NCI-H2107 (cell line): ENCODE measurements at places on chromosomes 11 and 22.

- no peak for DNase-seq
These were observed 3.5 kb upstream of the RAB1B start for GRCh38 chr11:66264914-66265313.

DNA sequence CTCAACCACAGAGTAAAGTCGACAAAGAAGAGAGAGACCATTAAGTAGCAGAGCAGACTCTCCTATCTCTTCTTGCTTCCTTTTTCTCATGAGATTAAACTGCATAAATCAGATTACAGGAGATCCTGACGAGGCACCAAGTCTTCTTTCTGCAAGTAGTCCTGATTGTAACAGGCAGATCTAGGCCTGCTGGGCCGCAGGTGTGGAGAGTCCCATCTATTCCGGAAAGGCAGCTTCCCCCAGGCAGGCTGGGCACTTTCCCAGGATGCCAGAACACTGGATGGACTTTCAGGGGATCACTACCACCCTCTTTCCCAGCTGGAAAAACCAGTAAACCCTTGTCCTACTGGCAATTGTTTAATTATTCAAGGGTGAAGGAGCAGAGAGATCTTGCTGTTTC is 173.0 kb upstream of the CADM1 start:
- no peak for DNase-seq

DNA sequence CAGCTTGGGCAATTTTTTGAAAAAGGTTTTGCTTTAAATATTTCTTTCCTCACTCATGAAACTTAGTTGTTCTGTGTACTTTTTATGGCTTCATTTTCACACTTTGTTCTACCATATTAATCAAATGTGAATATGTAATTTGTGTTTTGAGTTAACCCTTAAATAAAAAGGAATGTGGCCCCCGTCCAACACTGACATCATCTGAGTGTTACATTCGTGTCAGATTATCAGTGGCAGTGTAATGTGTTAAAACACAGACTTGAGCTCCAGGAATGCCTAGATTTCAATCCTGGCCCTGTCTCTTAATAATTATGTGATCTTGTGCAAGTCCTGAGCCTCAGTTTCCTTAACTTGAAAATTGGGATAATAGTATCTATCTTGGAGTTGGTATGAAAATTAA is 5.6 kb downstream of the RTN3 start:
- DNase-seq = no peak

GRCh38 chr11:122214567-122214966 is 98.6 kb upstream of the BLID start:
- no peak for DNase-seq

DNA sequence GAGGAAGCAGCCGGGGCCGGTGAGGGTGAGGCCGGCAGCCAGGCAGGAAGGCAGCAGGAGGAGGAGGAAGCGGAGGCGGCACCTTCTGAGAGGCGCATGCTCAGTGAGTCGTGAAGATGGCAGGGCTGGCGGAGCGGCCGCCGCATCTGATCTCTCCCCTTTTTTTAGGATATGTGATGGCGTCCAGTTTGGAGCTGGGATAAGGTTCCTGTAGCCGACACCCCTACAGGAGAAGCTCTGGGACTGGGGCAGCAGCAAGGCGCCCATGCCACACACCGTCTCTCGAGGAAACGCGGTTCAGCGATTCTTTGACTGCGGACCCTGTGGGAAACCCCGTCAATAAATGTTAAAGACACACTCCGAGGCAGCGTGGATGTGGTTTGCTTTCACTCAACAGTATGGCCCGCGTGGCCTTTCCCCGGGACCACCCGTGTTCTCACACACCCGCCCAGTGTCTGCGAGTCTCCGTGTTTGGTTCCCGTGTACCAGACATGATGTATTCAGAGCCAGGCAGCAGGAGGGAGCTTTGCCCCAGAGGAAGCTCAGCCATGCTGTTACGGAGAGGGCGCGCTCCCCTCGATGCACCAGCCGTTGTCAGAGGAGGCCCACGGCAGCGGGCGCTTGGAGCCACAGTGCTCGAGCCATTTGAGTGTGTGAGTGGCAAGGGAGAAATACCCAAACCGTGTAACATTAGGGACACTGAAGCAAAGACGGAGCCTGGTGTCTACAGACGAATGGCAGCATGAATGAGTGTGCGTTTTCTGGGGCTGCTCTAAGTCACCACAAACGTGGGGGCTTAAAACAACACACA is 27.7 kb upstream of the PARVB start:
- DNase-seq = no peak

DNA sequence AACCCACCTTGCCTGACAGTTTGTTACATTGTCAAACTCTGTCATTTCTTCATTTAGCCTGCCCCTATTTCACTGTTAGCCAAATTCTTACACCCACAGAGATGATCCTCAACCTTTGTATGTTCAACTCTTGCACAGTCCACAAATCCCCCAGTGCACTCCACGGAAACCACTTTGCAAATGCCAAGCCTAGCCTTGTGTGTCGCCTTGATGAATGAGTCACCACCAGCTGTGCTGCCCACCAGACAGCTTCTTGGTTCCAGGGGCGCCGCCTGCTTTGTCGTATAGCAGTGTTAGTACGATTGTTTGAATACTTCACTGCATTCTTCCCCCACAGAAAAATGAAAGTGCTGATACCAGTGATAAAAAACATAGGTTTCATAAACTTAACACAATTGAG is 686.3 kb downstream of the NTM start:
- DNase-seq = no peak

DNA sequence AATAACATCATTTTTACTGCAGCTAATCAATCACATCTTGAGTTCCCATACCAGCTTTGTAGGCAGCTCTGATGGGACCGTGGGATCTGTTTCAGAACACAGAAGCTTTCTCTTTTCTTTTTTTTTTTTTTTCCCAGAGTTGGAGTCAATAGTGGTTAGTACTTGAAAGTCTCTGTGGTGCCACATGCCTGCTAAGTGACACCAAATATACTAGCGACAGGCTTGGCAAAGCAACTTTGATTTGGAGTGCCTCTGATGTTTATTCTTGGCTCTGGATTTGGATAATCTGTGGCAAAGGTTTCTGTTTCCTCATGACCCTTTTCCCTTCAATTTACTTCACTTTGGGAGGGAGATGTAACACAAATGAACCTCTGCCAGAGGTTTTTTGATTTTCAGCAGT is 681.4 kb upstream of the TENM4 start:
- DNase-seq = no peak

GRCh38 chr11:60855726-60856633 is at the start of gene PTGDR2:
TSS of gene PTGDR2 (minus strand) at chr11:60855950. CDS start at chr11:60853722, 2,228 bp downstream.
- DNase-seq = no peak
